GM23248 (cell line): ENCODE measurements at places on chromosomes 3 and 15. TPM values are rescaled to one million over a fixed set of nuclear protein-coding genes. Genes with fewer than 3 reads are reported as not detected.

The GCHFR gene
- 0.54 and 8.9 TPM in 2 replicates for total RNA-seq

The CCDC14 gene
- total RNA-seq = 39.0 and 49.3 TPM in 2 replicates

The IL20RB gene
- 97.4 and 107 TPM in 2 replicates for total RNA-seq

The C3orf70 gene
- total RNA-seq = not detected in 2 replicates

The SPTSSB gene
- not detected in 2 replicates for total RNA-seq

The PPCDC gene
- total RNA-seq = 11.3 and 20.0 TPM in 2 replicates

The FBXL22 gene
- total RNA-seq = 0.32 TPM in 1 of 2 replicates, not detected in the other

The SAMD7 gene
- not detected in 2 replicates for total RNA-seq

The GRK7 gene
- not detected in 2 replicates for total RNA-seq

The TM4SF18 gene
- not detected in 2 replicates for total RNA-seq

The SLC25A38 gene
- 28.2 and 40.1 TPM in 2 replicates for total RNA-seq

The CLDN16 gene
- total RNA-seq = 0.11 TPM in 1 of 2 replicates, not detected in the other

The POLR2M gene
- total RNA-seq = 56.1 and 226 TPM in 2 replicates

The ACKR4 gene
- 25.0 and 25.2 TPM in 2 replicates for total RNA-seq

The OSBPL10 gene
- 3.5 and 8.1 TPM in 2 replicates for total RNA-seq

The PP2D1 gene
- total RNA-seq = not detected in 2 replicates

The MESP2 gene
- total RNA-seq = not detected in 2 replicates

The C2CD4A gene
- not detected in 2 replicates for total RNA-seq

The GMPS gene
- total RNA-seq = 49.0 and 71.7 TPM in 2 replicates

The FBXO40 gene
- total RNA-seq = not detected in 2 replicates

The CCDC51 gene
- total RNA-seq = 10.1 and 10.6 TPM in 2 replicates

The SHISA5 gene
- 153 and 154 TPM in 2 replicates for total RNA-seq

The EHHADH gene
- 2.7 and 4.3 TPM in 2 replicates for total RNA-seq

The ITGA11 gene
- total RNA-seq = 352 and 408 TPM in 2 replicates

The TPM1 gene
- 1,935 and 2,012 TPM in 2 replicates for total RNA-seq

The NLGN1 gene
- 20.1 and 23.8 TPM in 2 replicates for total RNA-seq

The NEDD4 gene
- total RNA-seq = 21.8 and 26.8 TPM in 2 replicates

The PTH1R gene
- 1.3 TPM in 1 of 2 replicates, not detected in the other for total RNA-seq
